ENCODE measurements at places on chromosomes 11 and 22.

GRCh38 chr22:30763815-30764673 is 69.4 kb downstream of the OSBP2 start:
- DNase-seq, result peak; percentile 94

- DNase-seq, result no peak
Measured at GRCh38 chr11:422249-422656, 7.5 kb upstream of the SIGIRR start.

DNA sequence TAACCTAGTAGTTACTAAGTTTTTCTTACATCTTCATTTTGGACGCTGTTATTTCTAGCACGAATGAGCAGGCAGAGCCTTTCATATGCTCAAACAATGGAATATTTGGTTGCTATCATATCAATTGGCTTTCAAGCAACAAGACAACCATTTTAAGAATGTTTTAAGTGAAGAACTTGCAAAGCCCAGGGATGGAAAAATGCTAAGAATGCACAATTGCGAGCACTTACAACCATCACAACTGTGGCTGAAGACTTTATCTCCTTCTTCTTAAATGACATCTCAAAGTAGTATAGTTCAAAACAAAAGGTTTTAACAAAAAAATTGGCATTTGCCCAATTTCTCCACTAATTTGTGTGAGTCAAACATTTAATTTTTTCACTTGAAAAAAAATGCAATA is 8.3 kb upstream of the MMP1 start:
- no peak for DNase-seq

GRCh38 chr11:100338144-100338840 is 348.8 kb upstream of the ARHGAP42 start:
- DNase-seq, result no peak

GRCh38 chr11:33110083-33110482 is 51.2 kb downstream of the CSTF3 start:
- DNase-seq, result no peak

DNA sequence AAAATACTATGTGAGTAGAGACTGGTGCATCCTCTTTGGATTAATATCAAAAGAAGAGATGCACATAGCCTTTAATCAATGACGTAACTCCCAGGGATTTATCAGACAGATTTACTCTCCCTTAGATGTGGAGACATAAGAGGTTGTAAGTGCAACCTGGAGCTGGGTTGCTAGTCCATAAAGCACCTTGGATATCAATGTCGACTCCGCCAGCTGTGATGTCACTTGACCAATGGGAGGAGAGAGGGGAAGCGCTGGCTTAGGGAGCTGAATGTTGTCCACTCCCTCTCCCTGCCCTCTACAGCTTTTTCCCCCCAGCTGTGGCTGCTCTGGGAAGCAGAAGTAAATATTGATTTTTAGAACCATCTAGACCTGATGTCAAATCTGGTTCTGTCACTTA is 28.9 kb upstream of the TMEM86A start:
- DNase-seq, result no peak

DNA sequence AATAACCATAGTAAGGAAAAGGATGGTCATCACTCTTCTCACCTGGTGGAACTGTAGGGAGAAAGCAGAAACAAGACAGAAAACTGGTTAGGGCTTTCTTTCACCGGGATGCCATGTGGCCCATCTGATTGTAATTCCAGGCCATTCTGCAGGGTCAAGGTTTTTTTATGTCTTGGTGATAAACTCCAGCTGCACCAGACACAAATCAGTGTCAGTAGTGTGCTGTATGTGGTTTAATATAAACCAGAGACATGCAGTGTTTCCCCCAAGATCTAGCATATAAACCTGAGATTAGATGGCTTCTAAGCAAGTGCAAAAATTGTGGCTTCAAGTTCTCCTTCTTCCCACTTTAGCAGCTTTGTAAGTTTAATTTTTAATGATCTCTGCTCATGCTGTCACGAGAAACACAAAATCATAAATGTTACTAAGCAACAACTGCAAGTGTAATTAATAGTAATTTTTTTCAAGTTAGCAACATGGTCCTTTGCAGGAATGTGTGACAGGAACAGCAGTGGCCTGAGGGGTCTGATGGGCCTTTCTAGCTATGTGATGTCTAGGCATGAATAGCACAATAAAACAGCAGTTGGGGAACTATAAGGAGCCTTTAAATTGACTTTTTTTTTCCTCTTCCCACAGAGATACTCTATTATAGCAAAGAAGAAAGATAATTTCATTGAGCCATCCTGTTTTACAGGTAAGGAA is 41.6 kb downstream of the BDNF start:
- DNase-seq, result no peak

DNA sequence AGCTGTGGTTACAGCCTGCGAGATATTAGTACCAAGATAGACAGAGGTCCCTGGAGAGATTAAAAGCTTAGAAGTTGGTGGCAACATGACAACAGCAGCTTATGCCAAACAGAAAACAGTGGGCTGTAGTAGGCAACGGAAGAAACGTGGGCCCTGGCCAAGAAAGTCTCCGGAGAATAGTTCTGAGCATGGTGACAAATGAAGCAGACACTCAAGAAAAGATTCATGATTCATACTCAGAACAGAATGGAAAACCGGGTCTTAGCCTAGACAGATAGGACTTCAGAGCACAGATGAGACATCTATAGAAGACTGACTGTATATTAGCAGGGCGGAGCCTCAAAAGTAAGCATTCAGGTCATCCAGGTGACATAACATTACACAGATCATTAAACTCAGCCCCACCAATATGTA is 727.4 kb downstream of the ETS1 start:
- DNase-seq, result no peak

- DNase-seq, result no peak
Measured at GRCh38 chr22:47357493-47357892, 595.0 kb downstream of the TBC1D22A start.

DNA sequence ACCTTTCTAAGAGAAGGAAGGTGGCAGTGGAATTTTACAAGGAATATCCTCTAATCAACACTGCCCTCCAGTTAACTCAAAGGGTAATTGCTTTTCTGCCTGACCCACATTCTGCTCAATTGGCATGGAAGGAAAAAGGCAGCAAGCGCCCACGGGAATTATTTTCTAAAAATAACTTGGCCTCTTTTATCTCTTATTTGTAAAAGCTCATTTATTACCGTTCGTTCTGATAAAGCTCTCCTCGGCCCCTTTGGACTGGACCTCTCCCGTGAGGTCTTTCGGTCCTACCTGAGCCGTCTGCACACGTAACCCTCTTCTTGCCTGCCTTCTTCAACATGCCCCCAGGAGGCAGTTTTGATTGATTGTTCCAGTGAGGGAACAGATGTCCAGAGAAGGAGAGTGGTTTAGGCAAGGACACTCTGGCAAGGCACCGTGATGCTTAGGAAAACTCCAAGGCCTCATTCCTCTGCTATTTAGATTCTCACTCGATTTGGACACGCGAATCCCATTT is 53.2 kb upstream of the CRTAM start:
- peak; percentile 98 for DNase-seq

DNA sequence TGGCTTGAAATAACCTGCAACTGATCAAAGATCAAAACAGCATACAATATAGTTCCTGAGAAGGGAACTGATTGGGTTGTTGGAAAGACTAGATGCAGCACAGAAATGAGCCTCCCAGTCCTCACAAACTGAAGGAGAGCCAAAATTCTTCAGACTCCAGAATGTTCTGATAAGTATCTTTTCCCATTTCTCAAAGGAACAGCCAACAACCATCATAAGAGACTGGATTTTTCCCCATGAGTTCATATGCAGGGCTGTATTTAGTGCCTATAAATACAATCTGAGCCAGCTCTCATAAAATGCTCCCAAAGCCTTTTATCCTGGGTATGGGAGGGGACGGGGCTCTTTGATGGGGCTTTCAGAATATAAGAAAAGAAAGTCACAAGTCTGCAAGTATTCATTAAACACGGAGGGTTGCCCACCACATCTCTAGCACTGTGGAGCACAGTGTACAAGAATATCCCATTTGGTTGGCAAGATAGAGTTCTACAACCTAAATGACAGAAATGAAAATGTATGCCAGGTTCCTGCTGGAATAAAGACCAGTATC is 50.7 kb upstream of the LYVE1 start:
- no peak for DNase-seq

GRCh38 chr22:47042861-47043496 is 280.5 kb downstream of the TBC1D22A start:
- DNase-seq, result no peak

GRCh38 chr11:21987261-21987660 is 205.6 kb upstream of the ANO5 start:
- no peak for DNase-seq

GRCh38 chr11:118657709-118658428 is 21.6 kb downstream of the TREH start:
- no peak for DNase-seq

DNA sequence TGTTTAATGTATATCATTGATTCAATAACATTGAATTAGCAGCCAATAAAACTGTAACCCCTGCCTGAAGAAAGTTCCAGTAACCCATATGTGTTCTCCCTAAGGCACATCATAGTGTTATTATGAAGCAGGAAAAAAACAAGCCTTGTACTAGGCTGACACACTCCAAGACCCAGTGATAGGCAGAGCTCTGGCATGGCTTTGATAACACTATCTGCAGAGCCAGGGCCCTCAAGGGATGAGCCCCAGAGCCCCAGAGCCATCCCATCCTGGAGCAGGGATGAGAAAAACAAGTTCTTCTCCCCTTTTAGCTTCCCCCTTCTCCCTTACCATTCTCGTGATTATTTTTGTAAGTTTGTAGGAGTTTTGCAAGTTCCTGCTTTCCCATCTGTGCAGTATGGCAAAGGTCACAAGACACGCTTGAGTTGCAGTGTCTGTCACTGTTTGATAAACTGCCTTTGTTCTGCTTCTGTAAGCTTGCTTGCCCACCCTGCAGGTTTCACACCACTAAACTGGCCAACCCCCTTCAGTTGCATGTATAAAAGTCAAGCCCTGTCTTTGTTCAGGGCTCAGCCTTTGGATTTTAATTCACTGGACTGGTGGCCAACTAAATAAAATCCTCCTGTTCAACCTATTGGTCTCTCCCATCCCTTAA is 22.3 kb upstream of the GUCY1A2 start:
- no peak for DNase-seq

DNA sequence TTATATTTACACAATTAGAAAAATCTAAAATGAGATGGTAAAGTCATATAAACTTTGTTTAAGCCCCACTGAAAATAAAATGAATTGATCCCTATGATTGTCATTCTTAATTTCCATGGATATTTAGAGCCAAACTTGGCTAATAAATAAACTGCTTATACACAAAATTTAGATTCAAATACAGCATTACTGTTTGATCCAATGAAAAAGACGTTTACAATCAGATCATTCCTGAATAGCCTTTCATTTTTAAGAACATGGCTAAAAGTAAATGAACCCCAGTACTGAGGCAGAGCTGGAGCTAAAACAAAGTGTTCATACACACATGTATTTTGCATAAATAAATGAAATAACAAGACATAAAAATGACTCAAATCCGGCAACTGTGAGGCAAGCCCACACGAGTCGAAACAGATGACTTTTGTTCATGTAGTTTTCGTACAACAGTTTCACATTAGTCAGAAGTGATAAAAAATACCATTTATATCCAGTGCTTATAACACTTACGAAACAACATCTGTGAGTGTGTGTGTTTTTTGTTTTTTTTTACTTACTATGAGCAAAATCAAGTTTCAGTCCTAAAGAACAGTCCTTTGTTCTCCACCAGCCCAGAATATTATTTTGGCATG is 386.5 kb downstream of the SOX6 start:
- DNase-seq, result no peak

- no peak for DNase-seq
Measured at GRCh38 chr22:36894266-36894665, 19.2 kb upstream of the CSF2RB start.

DNA sequence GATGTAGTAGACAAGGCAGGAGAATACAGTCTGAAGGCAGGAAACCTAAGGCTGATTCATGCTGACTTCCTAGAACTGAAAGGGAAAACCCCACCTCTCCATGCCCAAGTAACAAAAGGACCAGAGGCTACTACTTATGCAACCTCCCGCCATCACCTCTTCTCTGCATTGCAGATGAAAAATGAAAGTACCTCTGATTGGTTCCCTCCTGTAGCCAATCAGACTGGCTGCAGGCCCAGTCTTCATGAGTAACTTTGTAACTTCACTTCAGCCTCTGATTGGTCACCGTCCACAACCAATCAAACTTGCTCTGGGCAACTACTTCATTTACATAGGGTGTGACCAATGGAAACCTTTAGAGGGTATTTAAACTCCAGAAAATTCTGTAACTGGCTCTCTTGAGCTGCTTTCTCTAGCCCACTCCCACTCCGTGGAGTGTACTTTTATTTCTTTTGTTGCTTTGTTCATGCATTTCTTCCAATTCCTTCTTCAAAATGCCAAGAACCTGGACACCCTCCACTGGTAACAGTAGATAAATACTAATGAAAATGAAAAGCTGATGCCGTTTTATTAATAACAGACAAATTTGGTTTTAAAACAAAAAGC is 5.2 kb upstream of the MAP6 start:
- no peak for DNase-seq

DNA sequence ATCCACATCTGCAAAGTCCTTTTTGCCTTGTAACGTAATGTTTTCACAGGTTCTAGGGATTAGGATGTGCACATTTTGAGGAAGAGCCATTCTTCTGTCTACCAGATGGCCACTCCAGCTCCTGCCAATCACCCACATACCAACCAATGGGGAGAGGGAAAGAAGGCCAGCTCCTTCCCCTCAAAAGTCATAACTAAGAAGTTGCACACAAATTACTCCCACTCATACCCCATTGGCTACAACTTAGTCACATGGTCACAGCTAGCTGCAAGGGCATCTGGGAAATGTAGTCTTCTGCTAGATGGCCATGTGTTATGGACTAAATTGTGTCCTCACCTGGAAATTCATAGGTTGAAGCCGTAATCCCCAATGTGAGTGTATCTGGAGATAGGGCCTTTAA is 15.4 kb upstream of the MYOD1 start:
- DNase-seq, result no peak

DNA sequence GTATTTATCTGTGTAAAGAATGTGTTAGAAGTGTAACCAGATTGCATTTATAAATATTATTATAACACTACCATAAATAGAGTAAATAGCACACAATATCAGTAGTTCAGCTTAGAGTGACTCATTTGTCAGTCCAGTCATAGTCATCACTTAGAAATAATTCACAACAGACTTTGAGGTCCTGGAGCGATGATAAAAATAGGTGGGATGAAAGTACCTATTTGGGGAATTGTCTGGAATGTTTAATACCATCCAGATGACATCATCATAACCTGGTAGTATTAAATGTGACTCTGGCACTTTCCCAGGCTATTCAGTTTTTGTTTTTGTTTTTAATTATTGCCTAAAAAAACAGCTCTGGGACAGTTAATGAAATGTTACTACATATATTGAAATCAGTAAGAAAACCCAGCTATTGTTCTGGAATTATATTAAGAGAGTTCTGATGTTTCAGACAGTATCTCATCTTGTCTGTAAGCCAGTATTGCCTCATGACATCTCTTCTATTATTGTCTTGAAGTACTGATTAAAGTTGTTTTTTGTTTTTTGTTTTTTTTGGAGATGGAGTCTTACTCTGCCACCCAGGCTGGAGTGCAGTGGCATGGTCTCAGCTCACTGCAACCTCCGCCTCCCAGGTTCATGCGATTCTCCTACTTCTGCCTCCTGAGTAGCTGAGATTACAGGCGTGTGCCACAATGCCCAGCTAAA is 74.8 kb downstream of the SIK2 start:
- no peak for DNase-seq

Measured in G401 (cell line).